Activated CD8-positive, alpha-beta memory T cell treated with anti-CD3 and anti-CD28 coated beads for 4 hours (primary cell): ENCODE measurements at places on chromosomes 11 and 22.

DNA sequence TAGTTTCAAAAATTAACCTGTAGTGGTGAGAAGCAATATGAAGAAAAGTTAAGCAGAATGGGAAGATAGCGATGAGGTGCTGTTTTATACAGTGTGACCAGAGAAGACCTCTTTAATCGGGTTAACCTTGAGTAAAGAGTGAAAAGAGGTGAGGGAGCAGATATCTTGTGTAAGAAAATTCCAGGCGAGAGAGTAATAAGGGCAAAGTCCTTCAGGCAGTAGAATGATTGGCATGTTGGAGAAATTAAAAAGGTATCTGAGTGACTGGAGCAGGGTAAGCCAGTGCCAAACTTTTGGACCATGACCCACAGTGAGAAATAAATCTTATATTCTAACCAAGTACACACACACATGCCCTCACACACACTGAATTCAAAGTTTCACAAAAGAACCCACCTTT is 374.7 kb upstream of the LARGE1 start:
- no peak for DNase-seq

GRCh38 chr11:64342869-64343745 is 3.1 kb downstream of the CCDC88B start:
- no peak for DNase-seq

DNA sequence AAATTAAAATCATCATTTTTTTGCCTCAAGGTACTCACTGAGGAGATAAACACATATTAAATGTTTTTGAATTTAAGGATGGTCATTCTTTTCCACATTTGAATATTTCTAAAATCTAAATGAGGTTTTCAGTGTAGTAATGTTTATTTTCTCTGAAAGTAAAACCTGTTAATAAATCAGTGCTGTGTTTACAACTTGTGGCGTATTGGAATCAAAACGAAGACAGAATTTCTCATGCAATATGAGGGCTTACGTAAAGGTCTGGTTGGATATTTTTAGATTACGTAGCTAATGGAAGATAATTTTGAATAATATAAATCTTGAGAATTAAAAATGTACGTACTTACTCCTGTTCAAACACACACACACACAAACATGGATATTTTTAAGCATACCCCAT is 106.8 kb upstream of the LUZP2 start:
- DNase-seq, result no peak

GRCh38 chr22:33524511-33525260 is 395.6 kb downstream of the LARGE1 start:
- no peak for DNase-seq

- peak; percentile 69 for DNase-seq
Measured at GRCh38 chr22:40176921-40177737, 596 bp upstream of the TNRC6B start.

DNA sequence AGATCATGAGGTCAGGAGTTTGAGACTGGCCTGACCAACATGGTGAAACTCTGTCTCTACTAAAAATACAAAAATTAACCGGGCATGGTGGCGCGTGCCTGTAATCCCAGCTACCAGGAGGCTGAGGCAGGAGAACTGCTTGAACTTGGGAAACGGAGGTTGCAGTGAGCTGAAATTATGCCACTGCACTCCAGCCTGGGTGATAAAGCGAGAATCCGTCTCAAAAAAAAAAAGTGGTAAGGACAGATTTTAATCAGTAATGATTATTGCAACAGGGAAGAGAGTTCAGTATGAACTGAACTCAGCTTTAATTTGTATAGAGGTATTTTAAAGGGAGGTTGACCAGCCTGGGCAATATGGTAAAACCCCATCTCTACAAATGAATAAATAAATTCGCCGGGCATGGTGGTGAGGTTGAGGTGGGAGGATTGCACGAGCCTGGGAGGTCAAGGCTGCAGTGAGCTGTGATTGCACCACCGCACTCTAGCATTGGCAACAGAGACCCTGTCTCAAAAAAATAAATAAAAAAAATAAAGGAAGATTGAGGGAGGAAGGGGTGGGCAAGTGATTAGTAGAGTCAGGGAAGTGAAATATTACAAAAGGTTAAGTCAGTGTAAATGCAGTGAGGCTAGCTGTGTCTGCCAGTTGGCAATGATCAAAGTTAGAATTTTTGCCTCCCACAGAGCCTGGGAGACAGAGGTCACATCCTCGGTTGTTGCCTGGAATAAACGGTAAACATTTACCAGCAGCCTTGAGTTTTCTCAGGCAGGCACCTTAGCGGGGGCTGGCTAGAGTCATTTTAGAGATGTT is 2.6 kb upstream of the MCM5 start:
- no peak for DNase-seq

- no peak for DNase-seq
Measured at GRCh38 chr22:21564411-21564810, 3.1 kb upstream of the UBE2L3 start.
